GM23248 (cell line): ENCODE measurements at places on chromosomes 5 and 9.

DNA sequence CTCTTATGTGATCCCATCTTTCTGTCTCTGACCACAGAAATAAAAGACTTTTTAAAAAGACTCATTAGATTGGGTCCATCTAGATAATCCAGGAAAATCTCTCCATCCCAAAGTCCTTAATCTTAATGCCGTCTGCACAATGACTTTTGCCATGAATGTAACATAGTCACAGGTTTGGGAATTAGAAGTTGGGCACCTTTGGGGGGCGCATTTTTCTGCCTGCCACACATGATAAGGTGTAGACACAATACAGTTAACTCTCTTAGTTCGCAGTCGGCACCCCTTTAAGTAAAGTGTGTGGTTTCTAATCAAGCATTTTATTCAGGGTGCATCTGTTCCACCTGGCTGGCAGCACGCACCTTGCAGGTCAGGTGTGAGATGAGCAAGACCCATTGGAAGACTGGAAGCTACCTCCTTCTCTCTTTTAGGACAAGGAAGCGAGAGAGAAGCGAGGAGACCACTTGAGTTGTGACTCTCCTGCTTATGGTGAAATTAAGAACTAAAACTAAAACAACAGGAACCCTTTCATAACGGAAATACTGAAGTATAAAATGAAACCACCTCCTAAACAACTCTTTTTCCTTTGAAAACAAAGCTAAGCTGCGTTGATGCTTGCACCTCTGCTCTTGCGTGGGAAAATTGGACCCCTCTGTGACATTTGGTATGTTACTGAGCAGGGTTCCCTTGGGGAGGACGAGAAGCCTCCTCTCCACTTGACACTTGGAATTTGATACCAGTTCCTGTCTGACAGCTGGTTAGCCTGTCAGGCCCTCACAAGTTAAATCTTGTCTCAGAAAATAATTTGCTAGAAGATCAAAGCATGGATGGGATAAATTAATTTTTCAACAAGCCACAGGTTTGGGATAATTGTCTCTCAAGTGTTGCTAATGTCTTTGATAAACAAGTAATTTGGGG, 304.6 kb upstream of the DMRT1 start:
- no peak for DNase-seq

DNA sequence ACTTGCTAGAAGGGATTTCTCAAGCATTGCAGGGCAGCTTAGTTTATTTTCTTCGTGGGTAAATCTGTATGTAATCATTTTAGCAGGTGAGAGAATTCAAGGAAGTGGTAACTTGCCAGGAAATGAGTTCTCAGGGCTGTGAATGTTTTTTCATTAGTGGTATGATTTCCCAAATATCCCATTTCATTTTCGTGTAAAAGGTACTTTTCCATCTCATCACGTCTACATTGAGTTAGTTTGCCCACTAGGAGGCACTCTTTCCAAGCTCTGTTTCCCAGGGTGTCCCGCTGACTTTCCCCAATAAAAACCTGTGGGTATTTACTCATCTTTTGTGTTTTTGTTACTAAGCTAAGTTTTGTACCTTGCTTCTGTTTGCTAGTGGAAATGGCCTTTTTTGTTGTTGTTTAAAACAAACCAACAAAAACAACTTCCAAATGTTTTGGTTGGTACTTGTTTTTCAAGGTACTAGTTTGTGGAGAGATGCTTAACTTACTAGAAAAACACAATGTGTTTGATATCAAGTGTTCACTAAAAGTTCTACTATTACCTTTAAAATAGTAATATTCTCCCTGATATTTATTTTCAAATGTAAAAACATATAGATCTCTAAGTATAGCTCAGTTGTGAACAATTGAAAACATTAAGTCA, 373.6 kb downstream of the ADGRV1 start:
- DNase-seq: peak; percentile 77

- peak; percentile 8 for DNase-seq
These were observed 28.6 kb downstream of the RNF44 start for GRCh38 chr5:176508603-176509002.

DNA sequence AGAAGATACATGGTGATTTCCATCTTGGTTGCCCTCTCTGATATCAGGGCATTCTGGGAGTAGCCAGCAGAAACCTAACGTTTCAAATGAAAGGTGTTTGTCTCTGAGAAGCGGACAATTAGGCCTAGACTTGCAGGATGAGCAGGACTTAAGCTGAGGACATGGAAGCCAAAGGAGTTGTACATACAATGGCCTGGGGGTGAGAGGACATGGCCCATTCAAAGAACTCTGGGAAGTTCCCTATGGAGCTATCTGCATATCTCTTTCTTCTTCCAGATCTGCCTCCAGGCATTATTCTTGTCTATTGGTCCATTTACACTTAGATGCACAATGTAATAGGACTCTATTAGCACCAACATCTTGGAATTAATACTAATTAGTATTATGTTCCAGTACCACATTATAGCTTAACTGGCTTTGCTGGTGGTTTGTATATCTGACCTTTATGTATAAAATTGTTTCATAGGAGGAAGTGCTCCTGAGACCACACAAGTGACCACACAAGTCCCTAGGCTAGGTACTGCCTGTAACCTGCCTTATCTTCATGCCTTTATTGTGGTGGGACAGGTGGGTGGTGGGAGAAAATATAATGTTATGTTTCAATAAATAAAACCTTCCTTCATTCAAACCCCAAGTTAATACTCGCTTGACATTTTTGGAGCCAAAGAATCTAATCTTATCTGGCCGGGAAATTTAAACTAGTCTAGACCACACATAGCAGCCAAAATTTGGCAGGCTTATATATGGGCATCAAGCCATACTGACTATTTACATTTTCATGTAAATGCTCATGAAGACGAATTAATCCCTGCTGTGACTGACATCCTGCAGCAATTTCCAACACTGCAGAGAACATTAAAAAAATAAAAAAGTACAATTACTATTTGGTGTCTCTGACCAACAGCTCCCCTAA, 52.1 kb upstream of the EQTN start:
- no peak for DNase-seq

DNA sequence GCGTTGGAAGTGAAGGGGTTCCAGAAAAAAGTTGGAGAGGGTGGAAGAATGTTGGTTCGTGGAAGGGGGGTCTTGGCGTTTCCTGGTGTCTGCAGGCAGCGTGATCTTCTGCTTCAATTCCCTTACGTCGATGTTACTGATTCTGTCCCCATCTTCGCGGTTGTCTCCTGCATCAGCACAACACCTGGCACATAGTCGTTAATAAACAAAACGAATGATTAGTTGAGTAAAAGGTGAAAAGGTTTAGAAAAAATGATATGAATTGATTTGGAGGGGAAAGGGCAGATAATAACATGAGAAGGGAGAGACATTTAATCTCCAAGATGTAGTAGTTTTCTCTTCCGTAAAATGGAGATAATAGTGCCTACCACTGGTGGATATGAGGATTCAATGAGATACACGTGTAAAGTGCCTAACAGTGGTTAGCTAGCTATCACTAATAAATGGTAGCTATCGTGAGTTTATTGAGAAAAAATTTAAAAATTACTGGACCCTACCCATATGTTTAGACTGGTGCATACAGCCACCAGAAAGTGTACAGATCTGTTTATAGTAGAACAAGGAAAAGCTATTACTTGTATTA, 556 bp downstream of the MTREX start:
- peak; percentile 63 for DNase-seq

DNA sequence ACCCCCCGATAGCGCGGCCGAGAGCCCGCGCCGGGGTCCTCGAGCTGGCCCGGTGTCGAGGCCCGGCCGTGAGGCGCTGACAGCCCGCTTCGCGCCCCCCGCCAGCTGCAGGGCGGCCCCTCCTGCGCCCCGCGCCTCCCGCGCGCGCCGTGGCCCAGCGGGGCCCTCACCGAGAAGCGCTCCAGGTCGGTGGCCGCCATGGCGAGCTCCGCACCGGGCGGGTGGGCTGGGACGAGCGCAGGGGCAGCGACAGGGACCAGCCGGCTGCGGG, 166 bp downstream of the SEPTIN8 start:
- no peak for DNase-seq

- no peak for DNase-seq
These were observed 14.1 kb upstream of the GPR150 start for GRCh38 chr5:95605786-95606185.

DNA sequence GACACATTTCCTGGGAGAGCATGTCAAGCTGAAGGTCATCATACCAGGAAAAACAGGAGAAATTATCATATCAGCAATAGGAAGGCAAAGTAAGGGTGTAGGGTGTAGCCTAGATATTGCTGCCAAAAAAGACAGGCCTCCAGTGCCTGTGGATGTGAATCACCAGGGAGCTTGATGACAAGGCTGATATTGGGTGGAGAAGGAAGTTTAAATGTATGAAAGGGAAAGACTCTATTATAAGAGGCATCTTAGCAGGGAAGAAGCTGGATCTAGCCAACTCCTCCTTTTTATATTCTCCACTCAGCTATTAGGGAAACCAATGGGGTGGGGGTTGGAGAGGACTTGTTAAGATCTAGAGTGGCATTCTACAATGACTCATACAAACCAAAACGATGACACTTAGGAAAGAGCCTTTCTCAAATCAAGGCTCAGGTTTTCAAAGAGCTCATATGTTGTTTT, 13.4 kb upstream of the TXNDC8 start:
- peak; percentile 91 for DNase-seq

GRCh38 chr9:112093870-112094216, 81.3 kb downstream of the SUSD1 start:
- no peak for DNase-seq

GRCh38 chr9:33458444-33458843, 11.1 kb upstream of the AQP3 start:
- DNase-seq: no peak

- DNase-seq: peak; percentile 40
These were observed 1.4 kb downstream of the CHSY3 start for GRCh38 chr5:129905473-129906176.

DNA sequence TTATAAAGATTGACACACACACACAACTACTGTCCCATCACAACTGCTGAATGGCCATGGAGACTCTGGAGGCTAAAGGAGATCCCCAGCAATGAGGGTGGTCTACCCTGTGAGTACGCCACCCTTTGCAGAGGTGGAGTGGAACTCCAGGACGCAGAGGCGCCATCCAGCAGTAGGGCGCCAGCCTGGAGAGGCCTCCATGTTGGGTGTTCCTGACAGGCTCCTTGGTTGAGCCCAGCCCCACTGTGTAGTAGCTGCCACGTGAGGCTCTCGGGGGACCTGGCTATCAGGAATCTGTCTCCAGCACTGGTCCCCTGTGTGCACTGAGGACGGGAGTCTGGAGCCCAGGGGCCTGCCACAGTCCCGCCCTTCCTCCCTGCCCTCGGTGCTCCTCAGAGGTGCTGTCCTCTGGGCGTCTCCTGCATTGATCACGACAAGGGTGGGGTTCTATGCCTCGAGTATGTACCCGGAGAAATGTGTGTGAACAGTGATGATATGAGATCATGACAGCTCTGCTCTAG, 72.3 kb downstream of the DAP start:
- DNase-seq: no peak

GRCh38 chr9:137611623-137612609, 6.4 kb downstream of the ARRDC1 start:
- DNase-seq: peak; percentile 93

GRCh38 chr5:153168241-153168640, 322.2 kb upstream of the GRIA1 start:
- peak; percentile 12 for DNase-seq

DNA sequence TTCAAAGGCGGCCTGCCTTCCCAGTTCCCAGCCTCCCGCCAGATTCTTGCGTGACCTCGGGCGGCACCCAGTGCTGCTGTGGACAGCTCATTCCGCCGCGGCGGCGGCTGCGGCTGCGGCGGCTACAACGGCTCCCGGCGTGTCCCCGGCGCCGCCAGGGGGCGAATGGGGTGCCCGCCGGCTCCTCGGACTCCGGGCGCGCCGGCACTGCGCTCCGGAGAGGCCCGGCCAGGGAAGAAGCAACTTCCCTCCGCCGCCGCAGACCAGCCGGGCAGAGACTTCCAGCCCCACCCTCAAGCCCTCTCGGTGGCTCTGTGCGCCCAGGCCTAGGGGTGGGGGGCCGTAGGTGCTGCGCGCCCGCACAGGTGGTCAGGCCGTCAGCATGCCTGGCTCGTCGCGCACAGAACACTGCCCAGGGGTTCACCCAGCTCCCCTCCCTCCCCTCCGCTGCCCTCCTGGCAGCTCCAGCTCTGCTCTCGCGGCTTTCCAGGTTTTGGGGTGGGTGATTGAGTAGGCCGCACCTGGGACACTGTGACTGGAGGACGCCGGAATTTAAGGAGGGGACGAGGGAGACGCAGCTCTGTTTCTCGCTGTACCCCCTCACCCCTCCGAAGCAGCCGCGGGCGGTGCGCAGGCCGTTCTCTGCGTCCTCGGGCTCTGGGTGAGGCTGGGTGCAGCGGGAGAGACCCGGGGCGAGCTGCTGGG, 20.2 kb downstream of the IGIP start:
- DNase-seq: peak; percentile 94

DNA sequence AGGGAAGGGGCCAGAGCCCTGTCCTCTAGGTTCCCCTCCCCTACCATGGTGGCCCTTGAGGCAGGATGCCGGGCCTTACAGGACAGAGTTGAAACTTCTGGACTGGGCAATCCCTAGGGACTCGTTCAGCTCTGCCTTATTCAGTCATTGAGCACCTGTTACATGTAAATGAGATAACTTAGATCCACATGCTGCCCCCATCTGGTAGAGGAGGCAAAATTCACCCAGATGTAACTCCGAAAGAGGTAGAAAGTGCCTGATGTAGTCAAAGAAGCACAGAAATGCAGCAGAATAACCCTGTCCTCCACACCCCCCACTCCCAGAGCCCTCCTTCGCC, 1.5 kb downstream of the GGTA1 start:
- DNase-seq: peak; percentile 85

DNA sequence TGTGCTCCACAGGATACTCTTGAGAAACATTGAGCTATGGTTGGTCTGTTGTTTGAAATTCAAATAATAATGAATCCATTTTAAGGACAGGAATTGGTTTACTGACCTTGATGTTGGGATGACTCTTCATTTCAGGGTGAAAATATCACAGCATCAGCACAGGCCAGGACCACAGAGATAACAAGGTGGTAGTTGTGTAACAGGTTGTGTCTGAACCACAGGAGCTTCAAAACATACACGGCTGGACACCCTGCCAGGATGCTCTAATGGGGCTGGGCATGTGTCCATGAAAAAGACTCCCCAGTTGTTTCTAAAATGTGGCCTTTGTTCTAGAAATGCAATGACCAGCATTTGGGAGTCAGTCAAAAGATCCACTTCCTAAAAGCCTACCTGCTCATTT, 69.8 kb downstream of the ACO1 start:
- no peak for DNase-seq

- DNase-seq: no peak
These were observed 190.5 kb upstream of the CHD1 start for GRCh38 chr5:99119326-99119725.

DNA sequence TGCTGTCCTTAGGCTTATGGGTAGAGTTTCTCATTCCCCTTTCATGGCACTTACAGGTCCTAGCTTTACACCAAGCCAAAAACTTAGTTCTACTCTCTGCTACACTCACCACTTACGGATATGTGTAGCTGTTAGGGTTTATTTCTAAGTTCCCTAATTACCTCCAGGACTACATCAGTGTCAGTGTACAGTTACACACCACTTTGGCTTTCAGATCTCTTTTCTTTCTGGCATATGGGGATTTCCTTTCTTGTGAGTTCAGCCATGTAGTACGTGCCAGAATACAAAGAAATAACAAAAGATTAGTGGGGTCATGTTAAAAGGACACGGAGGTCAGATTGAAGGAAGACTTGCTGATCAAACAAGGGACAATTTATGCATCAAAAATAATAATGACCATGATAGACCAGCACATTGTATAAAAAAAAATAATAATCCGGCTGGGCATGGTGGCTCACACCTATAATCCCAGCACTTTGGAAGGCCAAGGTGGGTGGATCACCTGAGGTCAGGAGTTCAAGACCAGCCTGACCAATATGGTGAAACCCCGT, 41.8 kb downstream of the LYRM7 start:
- DNase-seq: no peak

GRCh38 chr9:27356446-27356845, 59.5 kb upstream of the EQTN start:
- DNase-seq: no peak
